ENCODE measurements at places on chromosomes 3 and 15.
A peak's percentile ranks its signal among the peaks of the same experiment; 100 is the strongest.

GRCh38 chr15:92392462-92392861 lies 1.2 kb upstream of the ST8SIA2 start:
- no peak for DNase-seq

DNA sequence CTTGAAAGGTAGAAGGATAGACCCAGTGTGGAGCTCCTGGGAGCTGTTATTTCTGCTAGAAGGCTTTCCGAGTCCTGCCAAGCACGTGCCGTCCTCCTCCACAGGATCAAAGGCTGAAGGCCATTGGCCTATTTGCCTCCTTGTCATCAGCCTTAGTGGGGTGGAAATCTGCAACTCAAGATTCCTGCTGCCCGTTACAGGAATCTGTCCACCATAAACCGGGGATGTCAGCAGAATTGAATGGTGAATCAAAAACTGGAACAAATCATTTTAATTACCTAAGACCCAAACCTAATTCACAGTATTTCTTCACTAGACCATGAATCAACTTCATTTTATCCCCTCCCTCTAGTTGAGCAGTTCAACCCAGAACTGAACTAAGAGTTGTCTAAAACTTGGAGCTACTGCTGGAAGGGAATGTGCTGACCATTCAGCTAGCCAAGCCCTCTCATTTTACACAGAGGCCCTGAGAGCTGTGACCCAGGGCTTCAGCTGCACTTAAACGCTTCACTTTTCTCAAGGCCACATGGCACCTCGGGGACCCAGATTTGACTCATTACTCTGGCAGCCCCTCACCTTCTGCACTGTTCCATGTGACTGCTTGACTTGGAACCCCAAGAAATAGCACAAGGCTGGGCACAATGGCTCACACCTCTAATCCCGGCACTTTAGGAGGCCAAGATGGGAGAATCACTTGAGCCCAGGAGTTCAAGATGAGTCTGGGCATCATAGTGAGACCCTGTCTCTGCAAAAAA lies 36.8 kb upstream of the KIF23 start:
- no peak for DNase-seq

GRCh38 chr3:67377299-67377698 lies 277.1 kb downstream of the SUCLG2 start:
- no peak for DNase-seq

DNA sequence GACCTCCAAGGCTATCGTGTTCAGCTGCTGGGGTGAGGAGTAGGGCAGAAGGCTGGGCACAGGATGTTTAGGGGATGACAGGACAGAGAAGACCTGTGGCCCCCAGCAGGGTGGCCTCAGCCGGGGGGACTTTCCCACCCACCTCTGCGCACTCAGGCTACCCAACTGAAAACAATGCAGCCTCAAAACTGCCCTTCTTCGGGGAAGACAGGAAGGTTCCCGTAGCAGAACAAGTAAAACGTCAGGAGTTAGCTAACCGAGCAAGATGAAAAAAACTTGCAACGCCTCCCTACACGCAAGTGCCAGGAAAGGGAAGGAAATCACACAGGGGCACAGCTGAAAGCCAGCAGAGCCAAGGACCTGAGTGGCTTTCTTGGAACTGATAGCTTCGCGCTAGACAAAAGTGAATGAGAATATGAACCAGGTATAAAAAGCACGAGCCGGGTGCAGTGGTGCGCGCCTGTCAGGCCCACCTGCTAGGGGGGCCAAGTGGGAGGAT lies 38.4 kb upstream of the FURIN start:
- DNase-seq = no peak

- no peak for DNase-seq
Measured at GRCh38 chr3:47758261-47759025, 23.2 kb downstream of the SMARCC1 start.

GRCh38 chr3:61780455-61781228 lies 219.3 kb downstream of the PTPRG start:
- no peak for DNase-seq

DNA sequence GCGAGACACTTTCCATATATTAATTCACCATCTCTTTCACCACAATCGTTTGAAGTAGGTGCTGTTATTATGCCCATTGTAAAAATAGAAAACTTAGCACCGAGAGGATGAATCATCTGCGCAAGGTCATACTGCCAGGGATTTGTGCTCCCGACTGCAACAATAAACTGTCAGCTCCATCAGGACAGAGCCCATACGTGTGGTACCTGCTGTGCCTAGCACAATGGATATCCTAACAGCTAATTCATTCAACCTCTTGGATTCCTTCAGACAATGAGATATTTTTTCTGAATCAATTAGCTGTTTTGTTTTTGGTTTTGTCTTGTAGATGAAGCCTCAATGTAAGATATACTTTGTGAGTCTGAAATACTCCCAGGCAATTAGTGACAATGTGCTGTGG lies 32.3 kb upstream of the PROK2 start:
- no peak for DNase-seq

DNA sequence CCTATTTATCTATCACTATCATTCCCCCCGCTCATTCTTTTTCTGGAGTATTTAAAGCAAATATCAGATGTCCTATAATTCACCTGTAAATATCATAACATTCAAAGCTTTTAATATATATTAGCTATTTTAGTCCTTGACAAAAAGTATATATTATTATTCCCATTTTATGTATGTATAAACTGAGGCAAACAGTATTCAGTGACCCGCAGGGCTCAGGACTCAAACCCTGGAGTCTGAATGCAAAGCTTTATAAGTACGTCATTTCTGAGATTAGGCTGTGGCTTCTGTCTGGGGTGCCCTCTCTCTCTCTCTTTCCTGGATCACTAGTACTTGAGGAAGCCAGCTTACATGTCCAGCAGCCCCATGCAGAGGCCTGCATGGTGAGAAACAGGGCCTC lies 20.4 kb upstream of the PDCD6IP start:
- DNase-seq = no peak

DNA sequence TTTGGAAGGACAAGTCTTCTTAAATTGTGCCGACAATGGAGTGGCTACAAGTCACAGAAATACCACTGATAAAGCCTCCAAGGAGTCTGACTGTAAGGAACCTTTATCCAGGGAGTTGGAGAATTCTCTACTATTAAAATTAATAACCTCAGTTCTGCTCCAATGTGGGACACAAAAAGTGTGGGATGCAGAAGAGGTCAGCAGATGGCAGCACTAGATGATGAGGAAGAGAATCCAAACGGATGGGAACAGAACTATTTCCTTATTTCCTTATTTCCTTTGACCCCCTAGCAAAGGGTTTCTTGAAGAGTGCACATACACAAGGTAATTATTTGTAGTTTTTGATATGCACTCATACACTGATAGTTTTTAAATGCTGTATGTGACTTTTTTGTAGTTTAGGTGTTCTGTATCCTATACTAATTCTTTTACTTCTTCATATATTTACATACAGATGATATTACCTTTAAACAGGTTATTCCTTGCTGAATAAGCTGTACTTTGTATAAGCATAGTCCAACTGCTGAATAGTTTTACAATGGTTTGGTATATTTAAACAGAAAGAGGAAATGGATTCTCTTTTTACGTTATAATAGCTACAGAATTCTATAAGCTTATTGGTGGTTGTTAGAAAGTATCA lies 25.6 kb upstream of the NLGN1 start:
- peak; percentile 50 for DNase-seq

GRCh38 chr15:71136793-71137518 lies 21.7 kb downstream of the THSD4 start:
- DNase-seq = no peak

GRCh38 chr15:40134885-40135284 lies 26.0 kb upstream of the BUB1B start:
- no peak for DNase-seq

GRCh38 chr15:51331141-51331540 lies 7.3 kb downstream of the CYP19A1 start:
- no peak for DNase-seq

- no peak for DNase-seq
Measured at GRCh38 chr3:196174652-196175051, 36.5 kb downstream of the ZDHHC19 start.

GRCh38 chr3:20104167-20104661 lies 64.0 kb downstream of the KAT2B start:
- no peak for DNase-seq

- no peak for DNase-seq
Measured at GRCh38 chr3:47260605-47261004, 22.0 kb downstream of the KIF9 start.

DNA sequence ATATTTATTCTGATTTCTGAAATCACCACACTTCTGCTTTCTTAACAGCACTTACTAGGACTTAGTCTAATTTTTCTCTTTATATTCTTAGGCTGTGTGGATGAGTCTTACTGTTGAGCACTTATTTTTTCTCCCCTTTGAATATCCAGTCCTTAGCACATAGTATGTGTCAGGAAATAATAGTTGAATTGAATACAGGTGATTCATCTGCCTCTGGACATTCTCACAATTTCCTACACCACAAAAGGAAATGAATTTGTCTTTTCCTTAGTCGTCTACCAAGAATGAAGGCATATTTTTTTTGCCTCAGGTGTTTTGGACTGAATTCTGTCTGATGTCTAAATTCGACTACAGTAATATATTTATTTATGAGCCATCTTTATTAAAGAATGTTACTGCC lies 204.2 kb downstream of the GHSR start:
- peak; percentile 22 for DNase-seq

GRCh38 chr3:87973906-87974305 lies 84.9 kb downstream of the CGGBP1 start:
- DNase-seq = no peak

- DNase-seq = no peak
Measured at GRCh38 chr15:74233851-74234597, 2.1 kb upstream of the CCDC33 start.

DNA sequence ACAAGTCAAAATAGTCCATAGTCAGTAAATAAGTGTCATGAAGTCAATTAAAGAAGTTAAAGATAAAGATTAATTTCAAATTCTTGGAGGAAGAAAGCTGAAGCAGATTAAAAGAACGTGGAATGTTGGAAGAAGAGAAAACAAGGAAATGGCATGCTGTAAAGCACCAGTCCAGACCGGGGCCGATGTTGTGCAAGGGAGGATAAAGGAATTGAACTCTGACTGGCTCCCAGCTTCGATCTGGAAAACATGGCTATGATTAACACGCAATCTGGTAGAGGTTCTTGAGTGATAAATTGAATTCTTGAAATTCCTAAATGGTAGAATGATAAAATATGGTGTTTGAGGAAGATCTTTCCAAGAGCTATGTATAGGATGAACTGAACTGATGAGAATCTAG lies 194.4 kb downstream of the MEIS2 start:
- DNase-seq = peak; percentile 92

DNA sequence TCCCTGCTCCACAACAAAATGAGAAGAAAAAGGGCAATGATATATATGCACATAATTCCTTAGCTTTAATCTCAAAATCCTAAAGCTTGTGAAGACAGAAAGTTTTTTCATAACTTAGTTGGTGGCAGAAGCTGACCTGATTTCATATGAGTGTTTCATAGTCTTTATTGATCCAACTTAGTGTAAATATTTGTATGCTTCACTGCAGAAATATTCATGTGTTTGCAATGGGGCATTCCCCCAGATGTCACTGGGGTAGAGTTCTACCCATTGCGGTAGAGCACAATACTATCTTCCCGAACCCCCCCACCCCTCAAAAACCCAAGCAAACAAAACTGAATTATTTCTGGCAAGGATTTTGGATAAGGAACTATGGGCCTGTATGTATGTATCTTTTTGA lies 221.2 kb downstream of the THRB start:
- no peak for DNase-seq

GRCh38 chr3:49266410-49267095 lies 10.5 kb downstream of the C3orf62 start:
- DNase-seq = peak; percentile 25

GRCh38 chr3:31029706-31030105 lies 135.2 kb upstream of the GADL1 start:
- no peak for DNase-seq

GRCh38 chr3:158909870-158910269 lies 108.0 kb downstream of the MFSD1 start:
- peak; percentile 60 for DNase-seq

- DNase-seq = no peak
Measured at GRCh38 chr3:38027466-38028465, 1.7 kb downstream of the PLCD1 start.

- no peak for DNase-seq
Measured at GRCh38 chr3:12483872-12484197, 445 bp upstream of the TSEN2 start.

DNA sequence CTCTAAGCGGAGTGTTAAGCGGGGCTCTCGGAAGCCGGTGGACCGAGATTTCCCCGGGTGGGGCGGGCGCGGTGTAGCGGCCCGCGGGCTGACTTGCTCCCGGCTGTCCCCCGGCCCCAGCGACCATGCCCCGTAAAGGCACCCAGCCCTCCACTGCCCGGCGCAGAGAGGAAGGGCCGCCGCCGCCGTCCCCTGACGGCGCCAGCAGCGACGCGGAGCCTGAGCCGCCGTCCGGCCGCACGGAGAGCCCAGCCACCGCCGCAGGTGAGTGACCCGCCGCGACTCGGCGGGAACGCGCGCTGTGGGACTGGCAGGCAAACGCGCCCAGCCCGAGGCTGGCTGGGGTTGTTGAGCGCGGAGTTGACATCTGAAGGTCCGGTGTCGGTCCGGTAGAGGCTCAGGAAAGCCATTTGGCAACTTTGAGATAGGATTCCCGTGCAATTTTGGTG lies 1.3 kb downstream of the SMC4 start:
- DNase-seq = no peak

DNA sequence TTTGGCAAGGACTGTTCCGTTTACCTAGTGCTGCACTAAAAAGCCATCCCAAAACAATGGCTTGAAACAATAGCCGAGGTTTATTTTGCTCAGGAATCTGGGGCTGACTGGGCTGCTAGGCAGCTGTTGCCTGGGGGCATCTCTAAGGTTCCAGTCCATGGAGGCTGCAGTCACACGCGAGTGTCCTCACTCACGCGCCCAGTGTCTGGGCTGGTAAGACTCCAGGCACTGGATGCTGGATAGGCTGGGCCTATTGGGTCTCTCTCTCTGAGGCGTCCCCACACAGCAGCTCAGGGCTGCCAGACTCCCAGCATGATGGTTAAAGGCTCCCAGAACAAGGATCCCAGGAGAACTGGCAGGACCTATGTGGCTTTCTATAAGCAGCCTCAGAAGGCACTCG lies 34.2 kb downstream of the ALS2CL start:
- DNase-seq = no peak

DNA sequence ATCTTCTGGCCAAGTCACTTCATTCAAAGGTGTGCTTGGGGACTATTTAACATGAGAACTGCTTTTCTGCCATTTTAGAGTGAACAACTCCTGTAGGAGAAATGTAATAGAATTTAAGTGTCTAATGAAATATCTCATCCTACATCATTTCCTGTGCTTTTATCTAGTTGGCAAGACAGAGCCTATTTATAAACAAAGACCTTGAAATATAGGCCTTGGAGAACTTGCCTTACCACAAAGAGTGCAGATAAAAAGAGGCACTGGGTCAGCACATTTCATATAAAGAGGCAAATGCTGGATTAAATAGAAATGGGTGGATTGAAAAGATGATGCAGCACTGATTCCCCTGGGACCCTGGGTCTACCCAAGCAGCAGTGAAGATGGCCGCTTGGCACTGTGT lies 278.0 kb downstream of the SUCLG2 start:
- no peak for DNase-seq

- no peak for DNase-seq
Measured at GRCh38 chr15:41941644-41942415, 30.5 kb downstream of the EHD4 start.
